ENCODE measurements at places on chromosomes 3 and 15.
A peak's percentile ranks its signal among the peaks of the same experiment; 100 is the strongest.

- peaks cover 18% of the 10 kb centered on the region for H3K4me1 ChIP-seq
- H3K4me3 ChIP-seq: peak overlapping the region; percentile 47
- H3K27ac ChIP-seq: no peak overlapping the region
- no peaks in the 10 kb centered on the region for H3K36me3 ChIP-seq
- peaks cover 42% of the 10 kb centered on the region for H3K27me3 ChIP-seq
- DNase-seq: no peak
Observed at GRCh38 chr3:146161663-146162002, 649 bp upstream of the PLOD2 start.

DNA sequence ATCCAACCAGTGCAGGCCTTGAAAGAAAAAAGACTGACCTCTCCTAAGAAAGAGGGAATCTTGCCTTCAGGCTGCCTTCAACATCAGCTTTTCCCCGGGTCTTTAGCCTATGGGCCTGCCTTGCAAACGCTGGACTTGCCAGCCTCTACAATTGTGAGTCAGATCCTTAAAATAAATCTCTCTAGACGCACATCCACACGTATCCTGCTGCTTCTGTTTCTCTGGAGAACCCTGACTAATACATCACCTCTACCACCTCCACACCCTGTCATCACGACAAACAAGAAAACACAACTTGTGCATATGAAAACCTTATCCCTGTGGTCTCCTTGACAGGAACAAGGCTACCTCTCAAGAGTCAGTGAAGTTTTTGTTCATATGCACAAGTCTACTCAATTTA lies 11.8 kb downstream of the CYFIP1 start:
- peaks cover 7% of the 10 kb centered on the region for H3K4me1 ChIP-seq
- no peak overlapping the region for H3K4me3 ChIP-seq
- no peak for DNase-seq
- H3K27me3 ChIP-seq: no peaks in the 10 kb centered on the region

- DNase-seq: no peak
- no peak overlapping the region for H3K4me3 ChIP-seq
- no peaks in the 10 kb centered on the region for H3K36me3 ChIP-seq
- no peaks in the 10 kb centered on the region for H3K4me1 ChIP-seq
- no peak overlapping the region for H3K27ac ChIP-seq
- no peaks in the 10 kb centered on the region for H3K27me3 ChIP-seq
Observed at GRCh38 chr15:80804970-80805495, 25.9 kb downstream of the CEMIP start.

- no peaks in the 10 kb centered on the region for H3K27me3 ChIP-seq
- H3K4me3 ChIP-seq: no peak overlapping the region
- no peak overlapping the region for H3K27ac ChIP-seq
- H3K4me1 ChIP-seq: no peaks in the 10 kb centered on the region
- H3K36me3 ChIP-seq: no peaks in the 10 kb centered on the region
Observed at GRCh38 chr3:10770981-10771380, 45.0 kb upstream of the SLC6A11 start.

DNA sequence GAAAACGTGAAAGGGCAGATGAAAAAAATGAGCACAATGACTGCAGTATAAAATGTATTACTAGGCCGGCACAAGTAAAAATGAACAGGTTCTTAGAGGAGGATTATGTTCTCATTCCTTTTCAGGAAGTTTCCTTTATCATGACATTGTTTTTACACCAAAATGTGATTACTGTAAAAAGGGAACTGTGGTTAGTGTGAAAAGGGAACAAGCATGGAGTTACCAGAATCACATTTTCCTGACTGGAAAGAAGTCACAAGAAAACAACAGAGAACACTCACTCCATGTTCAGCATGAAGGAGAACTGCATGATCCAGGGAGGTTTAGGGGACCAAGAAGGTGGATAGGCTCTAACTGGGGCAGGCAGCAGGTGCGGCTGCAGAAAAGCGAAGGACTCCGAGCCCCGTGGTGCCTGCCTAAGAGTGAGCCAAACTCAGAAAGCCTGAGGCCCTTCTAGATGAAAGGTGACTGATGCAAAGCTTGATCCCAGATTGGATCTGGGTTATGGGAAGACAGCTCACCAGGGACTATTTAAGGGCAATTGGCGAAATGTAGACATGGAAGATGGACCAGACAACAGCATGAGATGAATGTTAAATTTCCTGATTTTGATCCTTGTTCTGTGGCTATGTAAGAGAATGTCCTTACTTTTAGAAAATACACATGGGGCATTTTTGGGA lies 77.3 kb downstream of the CCR1 start:
- no peaks in the 10 kb centered on the region for H3K27me3 ChIP-seq
- peak; percentile 78 for DNase-seq
- H3K4me1 ChIP-seq: peaks cover 74% of the 10 kb centered on the region
- H3K27ac ChIP-seq: peak overlapping the region; percentile 89
- no peaks in the 10 kb centered on the region for H3K36me3 ChIP-seq
- no peak overlapping the region for H3K4me3 ChIP-seq

- no peaks in the 10 kb centered on the region for H3K36me3 ChIP-seq
- no peak overlapping the region for H3K27ac ChIP-seq
- H3K27me3 ChIP-seq: no peaks in the 10 kb centered on the region
Observed at GRCh38 chr15:68566377-68566954, 12.3 kb upstream of the CORO2B start.

DNA sequence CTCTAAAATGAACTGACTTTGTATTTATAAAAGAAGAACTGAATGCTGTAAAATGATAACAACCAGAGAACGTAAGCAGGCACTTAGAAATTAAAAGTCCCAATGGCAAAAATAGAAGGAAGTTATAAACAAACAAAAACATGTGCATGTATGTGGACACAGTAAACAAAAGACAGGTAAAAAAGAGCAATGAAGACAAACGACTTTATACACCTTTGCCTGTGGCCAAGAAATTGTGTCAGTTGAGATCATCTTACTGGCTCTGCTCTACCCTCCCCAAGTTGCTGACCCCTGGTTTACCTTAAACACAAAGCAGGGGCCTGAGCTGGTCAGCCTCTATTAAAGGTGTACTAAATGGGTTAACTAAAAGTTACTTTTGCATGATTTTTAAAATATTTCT lies 41.7 kb upstream of the GP5 start:
- H3K4me3 ChIP-seq: no peak overlapping the region
- H3K27ac ChIP-seq: no peak overlapping the region
- peaks cover 99% of the 10 kb centered on the region for H3K36me3 ChIP-seq
- no peaks in the 10 kb centered on the region for H3K4me1 ChIP-seq
- no peak for DNase-seq

GRCh38 chr3:8520816-8521403 lies 19.3 kb downstream of the LMCD1 start:
- no peaks in the 10 kb centered on the region for H3K27me3 ChIP-seq
- no peak overlapping the region for H3K4me3 ChIP-seq
- H3K4me1 ChIP-seq: peaks cover 7% of the 10 kb centered on the region
- no peak overlapping the region for H3K27ac ChIP-seq
- DNase-seq: no peak

- no peaks in the 10 kb centered on the region for H3K36me3 ChIP-seq
- no peak for DNase-seq
- no peak overlapping the region for H3K27ac ChIP-seq
- H3K4me1 ChIP-seq: no peaks in the 10 kb centered on the region
- no peaks in the 10 kb centered on the region for H3K27me3 ChIP-seq
Observed at GRCh38 chr15:39127151-39127790, 453.6 kb upstream of the THBS1 start.

DNA sequence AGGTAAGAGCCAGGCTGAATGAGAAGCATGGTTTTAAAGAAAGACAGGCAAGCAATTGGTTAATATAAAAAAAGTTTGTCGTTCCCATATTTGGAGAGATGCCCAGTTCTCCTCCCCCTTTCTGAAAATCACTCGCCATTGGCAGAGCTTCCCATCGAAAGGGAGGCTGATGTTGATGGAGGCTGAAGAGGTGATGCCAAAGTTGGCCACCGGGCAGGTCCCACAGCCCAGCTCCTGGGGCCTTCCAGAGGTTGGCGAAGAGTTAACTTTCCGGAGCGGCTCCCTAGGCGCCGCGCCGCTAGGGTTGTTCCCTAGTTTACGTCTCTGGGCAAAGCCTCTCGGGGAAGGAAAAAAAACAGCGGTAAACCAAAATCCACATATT lies 793 bp downstream of the PCOLCE2 start:
- no peaks in the 10 kb centered on the region for H3K36me3 ChIP-seq
- peak overlapping the region; percentile 76 for H3K4me3 ChIP-seq
- peaks cover 18% of the 10 kb centered on the region for H3K27me3 ChIP-seq
- peaks cover 15% of the 10 kb centered on the region for H3K4me1 ChIP-seq
- no peak for DNase-seq
- H3K27ac ChIP-seq: no peak overlapping the region

DNA sequence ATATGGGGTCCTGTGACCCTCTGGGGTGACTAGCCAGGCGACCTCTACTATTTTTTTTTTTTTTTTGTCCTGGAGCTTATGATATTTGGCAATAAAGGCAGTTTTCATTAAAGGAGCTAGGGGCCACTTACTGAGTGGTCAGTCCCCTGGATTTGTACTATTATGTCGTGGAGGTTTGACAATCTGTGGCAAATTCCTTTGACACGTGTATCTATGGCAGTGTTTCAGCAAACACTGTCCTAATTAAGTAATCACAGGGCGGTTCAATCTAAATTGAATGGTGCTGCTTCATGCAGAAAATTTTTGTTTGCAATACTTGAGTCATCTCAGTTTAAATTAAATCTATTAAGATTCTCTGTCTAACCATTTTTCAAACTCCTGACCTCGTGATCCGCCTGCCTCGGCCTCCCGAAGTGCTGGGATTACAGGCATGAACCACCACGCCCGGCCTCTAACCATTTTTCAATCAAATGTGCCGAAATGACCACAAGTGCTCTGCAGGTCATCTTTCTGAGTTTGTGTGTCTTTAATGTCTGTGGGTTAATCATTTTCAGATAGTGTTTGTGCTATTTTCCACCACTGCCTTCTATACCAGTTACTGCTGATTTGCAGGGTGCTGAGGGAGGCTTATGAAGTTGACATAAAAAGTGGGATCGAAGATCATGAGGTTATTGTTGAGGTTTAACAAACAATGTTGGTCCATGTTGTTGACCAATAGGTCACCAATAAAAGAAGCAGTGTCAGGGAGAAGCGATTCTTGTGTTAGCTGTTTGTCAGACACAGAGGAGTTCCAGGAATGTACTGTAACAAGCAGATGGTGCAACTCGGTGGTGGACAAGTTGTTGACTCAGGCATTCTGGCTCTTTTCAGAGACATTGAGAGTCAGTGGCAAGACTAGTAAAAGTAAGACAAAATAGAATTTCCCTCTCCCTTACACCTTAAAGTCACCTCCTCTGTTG lies 18.6 kb upstream of the SLC2A2 start:
- DNase-seq: no peak
- no peaks in the 10 kb centered on the region for H3K36me3 ChIP-seq
- no peaks in the 10 kb centered on the region for H3K4me1 ChIP-seq
- no peaks in the 10 kb centered on the region for H3K27me3 ChIP-seq
- no peak overlapping the region for H3K4me3 ChIP-seq
- H3K27ac ChIP-seq: no peak overlapping the region

- H3K4me1 ChIP-seq: no peaks in the 10 kb centered on the region
- no peak for DNase-seq
Observed at GRCh38 chr3:68919000-68919399, 13.3 kb downstream of the TAFA4 start.

DNA sequence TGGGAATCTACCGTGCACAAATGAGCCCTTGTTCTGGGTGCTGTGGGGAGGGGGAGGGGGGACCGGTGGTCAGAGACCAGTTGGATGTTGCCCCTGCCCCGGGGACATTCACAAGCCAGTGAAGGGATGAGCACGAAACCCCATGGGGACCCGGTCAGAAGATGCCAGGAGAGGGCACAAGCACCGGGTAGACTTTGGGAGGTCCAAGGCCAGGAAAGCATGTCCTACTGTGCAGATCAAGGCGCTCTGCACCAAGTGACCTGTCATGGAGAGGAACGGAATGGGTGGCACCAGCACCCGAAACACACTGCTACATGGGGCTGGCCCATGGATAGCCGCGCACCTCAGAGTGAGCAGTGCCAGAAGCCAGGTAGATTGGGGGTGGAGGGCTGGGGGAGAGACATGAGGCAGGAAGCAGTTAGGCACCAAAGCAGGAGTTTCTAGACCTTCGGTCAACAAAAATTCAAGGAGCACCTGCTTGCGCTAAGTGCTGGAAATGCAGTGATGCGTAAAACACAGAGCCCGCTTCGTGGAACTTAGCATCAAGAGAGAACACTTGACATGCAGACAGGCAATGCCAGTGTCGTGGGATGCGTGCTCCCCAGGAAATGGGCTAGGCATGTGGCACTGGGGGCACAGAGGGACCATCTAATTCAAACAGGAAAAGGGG lies 99.1 kb downstream of the CPN2 start:
- H3K36me3 ChIP-seq: no peaks in the 10 kb centered on the region
- DNase-seq: no peak
- H3K27ac ChIP-seq: no peak overlapping the region
- H3K4me3 ChIP-seq: no peak overlapping the region
- H3K4me1 ChIP-seq: peaks cover 9% of the 10 kb centered on the region

DNA sequence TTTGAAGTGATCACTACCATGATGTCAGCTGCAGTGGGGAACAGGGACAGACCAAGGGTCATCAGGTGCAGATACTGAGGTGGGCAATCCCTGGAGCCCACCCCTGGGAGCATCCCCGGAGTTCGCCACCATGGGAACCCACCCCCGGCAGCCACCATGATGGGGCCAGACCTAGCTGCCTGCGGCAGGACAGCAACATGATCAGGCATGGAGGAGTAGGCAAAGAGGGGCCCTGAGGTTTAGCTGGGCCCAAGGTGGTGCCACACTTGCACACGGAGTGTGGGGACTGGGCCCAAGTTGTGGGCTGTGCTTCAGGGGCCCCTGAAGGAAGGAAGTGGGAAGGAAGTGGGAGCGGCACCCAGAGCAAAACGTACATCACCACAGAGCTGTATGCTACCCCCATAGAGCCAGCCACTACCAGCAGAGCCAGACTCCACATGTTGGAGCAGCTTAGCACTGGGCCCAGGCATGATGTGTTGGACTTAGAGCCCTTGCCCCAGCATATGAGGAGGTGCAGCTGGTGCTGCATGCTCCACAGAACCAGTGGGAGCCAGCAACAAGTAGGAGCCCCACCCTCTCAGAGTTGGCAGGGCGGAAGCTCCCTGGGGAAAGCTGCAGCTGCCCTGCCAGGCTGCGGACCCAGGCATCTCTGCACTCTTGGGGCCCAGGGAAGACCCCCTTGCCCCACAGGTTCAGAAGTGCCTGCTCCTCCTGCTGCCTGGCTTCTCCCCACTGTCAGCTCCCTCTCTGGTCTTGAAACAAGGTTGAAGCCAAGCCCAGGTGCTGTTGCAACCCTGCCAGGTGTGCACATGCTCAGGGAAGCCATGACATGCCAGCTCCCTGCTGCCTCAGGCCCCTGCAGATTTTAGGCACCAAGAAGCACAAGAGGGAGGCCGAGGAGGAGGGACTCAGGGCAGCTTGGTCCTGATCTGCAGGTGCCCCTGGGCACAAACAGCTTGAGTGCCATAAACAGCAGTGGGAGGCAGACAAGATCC lies 515.3 kb downstream of the ZBBX start:
- H3K4me3 ChIP-seq: no peak overlapping the region
- no peaks in the 10 kb centered on the region for H3K36me3 ChIP-seq
- H3K27me3 ChIP-seq: no peaks in the 10 kb centered on the region
- no peaks in the 10 kb centered on the region for H3K4me1 ChIP-seq
- H3K27ac ChIP-seq: no peak overlapping the region

GRCh38 chr15:75891895-75892294 lies 11.8 kb upstream of the FBXO22 start:
- no peaks in the 10 kb centered on the region for H3K27me3 ChIP-seq
- H3K27ac ChIP-seq: peak overlapping the region; percentile 59
- H3K4me3 ChIP-seq: no peak overlapping the region
- H3K4me1 ChIP-seq: peaks cover 4% of the 10 kb centered on the region
- DNase-seq: peak; percentile 43
- H3K36me3 ChIP-seq: peaks cover 72% of the 10 kb centered on the region

- DNase-seq: no peak
- no peaks in the 10 kb centered on the region for H3K4me1 ChIP-seq
- H3K27ac ChIP-seq: no peak overlapping the region
- H3K36me3 ChIP-seq: no peaks in the 10 kb centered on the region
- no peak overlapping the region for H3K4me3 ChIP-seq
Observed at GRCh38 chr3:114308830-114309229, 15.0 kb downstream of the TIGIT start.
